CD8-positive, alpha-beta memory T cell (primary cell): ENCODE measurements at places on chromosomes 4 and X. TPM values are rescaled to one million over a fixed set of nuclear protein-coding genes. Genes with fewer than 3 reads are reported as not detected.

The HDX gene
- total RNA-seq: 0.70 TPM

The ALAS2 gene
- total RNA-seq: not detected

The BTC gene
- total RNA-seq: not detected

The TMPRSS11B gene
- total RNA-seq: not detected

The CHRDL1 gene
- not detected for total RNA-seq

The FOXR2 gene
- not detected for total RNA-seq

The PAGE5 gene
- total RNA-seq: 1.3 TPM

The CXCL8 gene
- 0.51 TPM for total RNA-seq

The PLS3 gene
- total RNA-seq: 0.66 TPM

The FAM53A gene
- 0.82 TPM for total RNA-seq

The WDR17 gene
- 1.4 TPM for total RNA-seq

The LRRC66 gene
- 0.07 TPM for total RNA-seq

The SORBS2 gene
- total RNA-seq: not detected

The XAGE2 gene
- not detected for total RNA-seq

The DRD5 gene
- not detected for total RNA-seq

The CHST7 gene
- total RNA-seq: 3.9 TPM

The TMEM156 gene
- total RNA-seq: 7.3 TPM

The CXorf49 gene
- not detected for total RNA-seq

The LEF1 gene
- total RNA-seq: 55.1 TPM

The ASB11 gene
- total RNA-seq: not detected

The MAP3K15 gene
- 0.13 TPM for total RNA-seq

The HMX1 gene
- total RNA-seq: not detected

The IDUA gene
- total RNA-seq: 18.7 TPM

The VCX gene
- total RNA-seq: not detected

The CLIC2 gene
- 0.80 TPM for total RNA-seq

The NAA11 gene
- not detected for total RNA-seq

The SLC34A2 gene
- total RNA-seq: not detected

The GUCY1B1 gene
- not detected for total RNA-seq

The AFM gene
- not detected for total RNA-seq

The SPANXB1 gene
- total RNA-seq: not detected

The GPRIN3 gene
- total RNA-seq: 16.2 TPM

The GLUD2 gene
- 0.70 TPM for total RNA-seq

The CSAG1 gene
- total RNA-seq: not detected

The MAGEH1 gene
- total RNA-seq: 15.4 TPM

The NR0B1 gene
- total RNA-seq: not detected

The VGLL1 gene
- not detected for total RNA-seq

The CTAG2 gene
- total RNA-seq: 44.1 TPM

The FAAH2 gene
- total RNA-seq: 2.4 TPM

The AVPR2 gene
- total RNA-seq: not detected

The HERC3 gene
- 27.9 TPM for total RNA-seq

The PNCK gene
- total RNA-seq: not detected

The RIPPLY1 gene
- total RNA-seq: not detected

The PCDH7 gene
- total RNA-seq: not detected

The FRAS1 gene
- not detected for total RNA-seq

The CDKL2 gene
- total RNA-seq: 0.27 TPM

The TCEAL7 gene
- total RNA-seq: not detected

The CXCL9 gene
- total RNA-seq: 1.8 TPM

The CYSLTR1 gene
- 0.31 TPM for total RNA-seq

The GPR78 gene
- not detected for total RNA-seq

The NEIL3 gene
- total RNA-seq: 10.3 TPM

The TMPRSS11F gene
- not detected for total RNA-seq
